ENCODE measurements at places on chromosomes 7 and 10.

DNA sequence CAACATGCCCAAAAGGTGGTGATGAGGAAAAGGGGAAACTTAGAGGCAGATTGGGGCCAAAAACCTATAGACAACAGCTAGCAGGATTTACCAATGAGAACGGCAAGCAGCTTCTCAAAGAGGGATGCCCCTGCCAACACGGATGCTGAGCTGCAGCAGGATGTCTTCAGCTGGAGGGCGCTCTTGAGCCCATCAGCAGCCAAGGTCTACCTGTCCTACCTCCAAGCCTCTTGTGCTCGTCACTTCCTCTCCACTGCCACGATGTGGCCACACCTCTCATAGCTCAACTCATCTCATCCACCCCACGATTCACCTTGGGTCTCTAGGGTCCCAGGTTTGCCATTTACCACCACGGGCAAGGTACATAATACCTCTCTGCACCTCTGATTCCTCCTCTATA lies 36.5 kb downstream of the DLG5 start:
- DNase-seq, result no peak

DNA sequence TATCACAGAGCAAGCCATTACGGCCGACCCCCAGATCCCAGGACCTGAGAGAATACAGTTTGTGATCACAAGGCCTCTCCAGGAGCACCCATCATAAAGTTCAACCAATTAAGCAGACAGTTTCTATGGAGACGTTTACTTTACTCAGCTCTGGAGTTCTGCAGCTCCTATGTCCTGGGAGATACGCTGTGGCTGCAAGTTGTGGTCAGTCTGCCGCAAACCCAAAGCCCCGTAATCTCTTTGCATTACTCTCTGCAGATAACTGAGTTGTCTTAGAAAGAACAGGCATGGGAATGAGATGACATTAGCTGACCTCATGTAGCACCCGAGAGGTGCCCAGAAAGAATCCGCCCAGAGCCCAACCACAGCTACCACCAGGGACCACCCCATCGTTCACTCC lies 305.1 kb downstream of the FGFR2 start:
- DNase-seq, result no peak

GRCh38 chr10:794382-794956 lies 105.0 kb upstream of the DIP2C start:
- DNase-seq, result no peak

DNA sequence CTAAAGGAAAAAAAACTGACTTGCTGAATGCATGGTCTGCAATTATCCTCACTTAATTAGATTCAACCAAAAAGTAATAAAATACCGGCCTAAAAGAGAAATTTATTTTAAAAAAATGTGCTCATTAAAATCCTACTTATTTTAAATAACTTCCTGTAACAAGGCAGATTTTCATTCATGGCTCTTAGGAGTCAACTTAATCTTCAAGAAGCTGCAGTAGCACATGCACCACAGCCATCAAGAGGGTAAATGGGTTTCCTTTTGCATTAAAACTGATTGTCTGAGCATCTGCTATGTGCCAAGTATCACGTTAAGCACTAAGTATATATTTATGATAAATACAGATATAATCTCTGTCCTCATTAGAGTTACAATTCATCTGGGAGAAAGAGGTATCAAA lies 69.9 kb downstream of the SNX13 start:
- no peak for DNase-seq

DNA sequence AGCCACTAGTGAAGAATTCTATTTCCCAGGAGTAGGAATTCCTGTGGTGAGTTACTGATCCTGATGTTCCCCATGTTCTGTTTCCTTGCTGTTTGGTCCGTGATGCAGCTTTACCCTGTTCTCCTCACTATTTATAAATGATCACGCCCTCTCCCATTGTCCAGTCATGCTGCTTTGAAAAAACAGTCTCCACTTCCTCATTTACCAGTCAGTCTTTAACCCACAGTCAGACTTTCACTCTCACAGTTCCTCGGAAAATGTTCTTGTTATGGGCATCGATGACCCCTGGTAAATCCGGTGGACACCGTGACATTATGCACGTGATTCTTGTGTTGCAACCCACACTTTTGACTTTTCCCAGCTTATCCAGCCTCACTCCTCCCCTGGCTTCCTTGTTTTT lies 14.4 kb downstream of the SCIN start:
- no peak for DNase-seq

DNA sequence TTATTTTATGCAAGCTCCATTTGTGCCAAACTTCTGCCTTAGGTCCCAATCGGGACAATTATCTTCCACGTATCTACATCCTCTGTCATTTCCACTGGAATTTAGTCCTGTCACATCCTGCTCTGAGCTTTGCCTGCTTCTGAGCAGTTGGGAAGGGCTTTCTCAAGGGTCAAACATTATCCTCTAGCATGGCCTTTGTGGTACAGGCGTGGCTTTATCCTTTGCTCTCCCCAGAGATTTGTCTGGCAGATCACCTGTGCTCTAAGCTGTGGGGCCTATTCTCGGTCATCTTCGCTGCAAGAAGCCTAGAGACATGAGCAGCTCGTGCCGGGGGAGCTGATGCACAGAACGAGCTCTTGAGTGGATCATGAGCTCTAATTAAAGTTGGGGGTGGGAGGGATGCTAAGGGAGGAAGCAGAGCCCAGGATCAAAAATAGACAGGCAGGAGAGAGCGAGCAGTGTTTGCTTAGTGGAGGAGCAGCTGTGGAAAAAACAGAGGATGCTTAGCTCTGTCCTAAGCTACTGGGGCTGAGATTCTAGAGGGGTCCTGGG lies 19.8 kb upstream of the TMEM273 start:
- DNase-seq, result no peak

- DNase-seq, result no peak
Observed at GRCh38 chr10:130350996-130351395, 214.8 kb downstream of the GLRX3 start.

DNA sequence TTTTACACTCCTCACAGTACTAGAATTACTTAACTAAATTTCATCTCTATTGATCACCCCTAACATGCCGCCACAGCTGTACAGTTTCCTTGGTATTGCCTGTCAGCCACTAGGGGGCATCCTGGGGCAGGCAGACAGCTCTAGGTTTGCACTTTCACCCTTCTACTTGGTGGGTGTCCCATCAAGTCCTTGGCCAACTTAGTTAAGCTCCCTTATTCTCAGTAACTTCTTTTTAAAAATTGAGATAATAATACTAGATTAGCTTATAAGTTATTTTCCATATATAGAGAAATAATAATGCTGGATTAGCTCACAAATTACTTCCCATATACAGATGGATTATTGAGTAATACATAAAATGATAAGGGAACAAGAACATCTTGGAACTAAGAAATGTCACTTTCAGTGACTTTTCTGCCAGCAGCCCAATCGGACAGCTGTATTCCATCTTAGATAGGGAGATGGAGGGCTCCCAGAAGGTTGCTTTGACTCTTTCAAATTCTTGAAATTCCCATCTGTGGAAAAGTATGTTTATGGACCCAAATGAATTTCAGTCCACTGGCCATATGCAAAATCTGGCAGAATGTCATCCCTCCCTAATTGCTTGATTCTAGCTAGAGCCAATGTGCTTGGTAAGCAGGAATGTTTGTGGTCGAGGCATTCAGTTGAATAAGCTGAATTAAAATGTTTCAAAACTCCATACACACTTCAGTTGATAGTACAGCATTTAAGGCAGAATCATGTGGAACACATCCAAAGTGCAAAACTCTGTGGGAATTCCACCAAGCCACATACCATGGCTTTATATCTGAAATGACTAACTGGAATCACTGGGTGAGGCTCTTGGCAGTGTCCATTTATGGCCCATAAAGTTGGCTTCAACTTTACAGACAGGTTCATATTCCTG lies 309.7 kb downstream of the CSTF2T start:
- no peak for DNase-seq

- no peak for DNase-seq
Observed at GRCh38 chr10:119289227-119289920, 82.0 kb downstream of the GRK5 start.

DNA sequence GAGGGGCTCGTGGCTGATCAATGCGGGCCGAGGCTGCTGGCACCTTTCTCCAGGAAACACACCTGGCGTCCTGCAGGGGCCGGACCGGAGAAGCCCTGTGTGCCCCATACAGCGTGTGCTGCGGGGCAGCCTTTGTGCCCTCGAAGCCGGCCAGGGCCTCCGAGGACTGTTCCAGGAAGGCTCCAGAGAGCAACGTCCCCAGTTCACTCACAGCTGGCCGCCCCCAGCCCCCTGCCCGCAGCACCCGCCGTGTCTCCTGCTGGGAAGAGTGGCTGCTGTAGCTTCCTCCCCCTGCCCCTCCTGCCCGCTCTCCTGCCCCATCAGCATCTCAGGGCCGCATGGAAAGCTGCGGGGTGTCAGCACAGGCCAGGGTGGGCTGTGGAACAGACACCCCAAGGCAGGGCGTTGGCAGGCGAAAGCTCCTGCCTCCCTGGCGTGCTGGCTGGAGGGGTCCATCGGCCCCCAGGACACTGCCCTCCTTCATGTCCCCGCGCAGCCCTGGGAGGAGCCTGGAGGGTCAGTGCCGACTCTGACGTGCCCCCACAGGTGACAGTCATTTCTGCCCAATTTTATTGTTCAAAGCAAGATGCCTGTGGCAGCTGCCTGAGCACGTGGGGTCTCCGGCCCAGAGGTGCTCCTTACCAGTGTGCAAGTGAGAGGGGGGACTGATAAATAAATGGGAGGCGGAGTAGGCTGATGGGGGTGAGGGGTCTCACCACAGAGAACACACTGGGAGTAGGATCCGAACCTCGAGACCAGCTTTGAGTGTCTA lies 95.8 kb upstream of the DIP2C start:
- DNase-seq, result no peak

DNA sequence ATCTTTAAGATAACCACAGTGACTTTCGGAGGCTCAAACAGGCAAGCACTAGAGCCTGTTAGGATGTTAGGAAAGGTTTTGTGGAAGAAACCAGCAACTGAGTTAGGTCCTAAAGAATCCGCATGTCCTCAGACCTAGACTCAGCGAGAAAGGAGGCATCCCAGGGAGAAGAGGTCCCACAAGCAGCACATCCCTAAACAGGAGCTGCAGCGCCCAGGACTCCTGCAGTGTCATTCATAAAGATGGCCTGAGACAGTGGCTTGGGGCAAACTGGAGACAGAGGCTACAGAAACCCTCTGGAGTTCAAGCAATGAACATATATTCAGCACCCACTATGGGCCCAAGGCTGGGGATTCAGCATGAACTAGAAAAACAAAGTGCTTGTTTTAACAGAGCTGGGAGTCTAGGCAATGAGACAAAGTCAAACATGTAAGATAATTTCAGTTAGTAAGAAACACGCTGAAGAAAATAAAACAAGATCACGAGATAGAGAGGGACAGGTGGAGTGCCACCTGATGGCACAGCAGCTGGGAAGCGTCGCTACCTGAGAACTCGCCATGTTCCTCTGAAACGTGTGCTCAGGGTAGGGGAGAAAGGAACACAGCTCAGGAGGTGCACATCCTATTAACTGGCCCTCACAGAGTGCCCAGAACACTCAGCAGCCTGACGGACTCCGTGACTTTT lies 48.1 kb downstream of the PARD3 start:
- DNase-seq, result no peak

- no peak for DNase-seq
Observed at GRCh38 chr10:129417870-129418269, 49.2 kb upstream of the MGMT start.

DNA sequence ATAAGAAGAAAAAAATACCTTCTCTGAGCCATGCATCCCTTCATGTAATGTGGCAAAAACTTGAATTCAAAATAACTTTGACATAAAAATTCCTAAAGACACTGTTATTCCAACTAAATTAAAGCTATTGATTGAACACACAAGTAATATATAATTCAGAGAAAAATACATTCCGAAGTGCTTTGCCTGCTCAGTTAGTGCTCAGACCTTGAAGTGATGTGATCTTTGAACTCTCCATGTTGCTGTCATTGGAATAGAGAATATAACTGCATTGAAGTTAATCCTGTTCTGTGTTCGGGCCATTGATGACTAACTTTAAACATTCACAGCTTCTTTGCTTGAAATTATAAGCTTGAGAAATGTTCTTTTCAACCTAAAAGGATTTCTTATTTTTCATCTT lies 114.0 kb upstream of the IFRD1 start:
- no peak for DNase-seq

GRCh38 chr7:22872096-22872807 lies 49.6 kb upstream of the TOMM7 start:
- no peak for DNase-seq

DNA sequence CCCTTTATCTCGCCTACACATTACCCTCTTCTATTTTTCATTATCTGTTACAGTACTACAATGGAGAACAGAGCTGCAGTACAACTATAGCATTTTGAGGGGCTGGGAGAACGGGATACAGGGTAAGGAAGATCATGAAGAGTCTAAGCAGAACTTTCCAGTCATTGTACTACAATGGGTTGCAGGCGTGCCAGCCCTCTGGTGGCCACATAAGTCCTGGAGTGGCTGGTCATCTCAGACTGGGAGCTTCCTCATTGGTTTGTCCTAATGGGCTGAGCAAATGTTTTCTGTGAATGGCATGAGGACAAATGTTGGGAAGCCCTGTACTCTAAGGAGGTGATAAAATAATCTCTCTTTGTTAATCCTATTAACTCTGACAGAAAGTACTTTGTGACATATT lies 33.0 kb downstream of the TMEM106B start:
- DNase-seq, result no peak

DNA sequence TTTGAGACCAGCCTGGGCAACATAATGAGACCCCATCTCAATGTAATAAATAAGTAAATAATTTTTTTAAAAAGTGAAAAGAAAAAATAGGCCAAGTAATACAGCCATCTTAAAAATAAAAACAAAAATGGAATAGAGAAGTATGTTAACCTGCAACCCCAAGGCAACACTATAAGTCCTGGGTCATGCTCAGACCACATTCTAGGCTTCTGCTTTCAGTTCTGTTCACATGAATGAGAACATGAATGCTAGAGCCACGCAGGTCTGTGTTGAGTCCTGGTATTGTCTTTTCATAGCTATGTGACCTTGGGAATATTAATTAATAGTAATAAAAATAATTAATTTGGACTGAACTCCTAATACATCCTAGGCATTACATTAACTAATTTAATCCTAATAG lies 284.0 kb downstream of the AUTS2 start:
- no peak for DNase-seq

- no peak for DNase-seq
Observed at GRCh38 chr7:43703573-43703972, 25.8 kb downstream of the COA1 start.

GRCh38 chr10:58741673-58742072 lies 229.0 kb downstream of the BICC1 start:
- DNase-seq, result no peak

DNA sequence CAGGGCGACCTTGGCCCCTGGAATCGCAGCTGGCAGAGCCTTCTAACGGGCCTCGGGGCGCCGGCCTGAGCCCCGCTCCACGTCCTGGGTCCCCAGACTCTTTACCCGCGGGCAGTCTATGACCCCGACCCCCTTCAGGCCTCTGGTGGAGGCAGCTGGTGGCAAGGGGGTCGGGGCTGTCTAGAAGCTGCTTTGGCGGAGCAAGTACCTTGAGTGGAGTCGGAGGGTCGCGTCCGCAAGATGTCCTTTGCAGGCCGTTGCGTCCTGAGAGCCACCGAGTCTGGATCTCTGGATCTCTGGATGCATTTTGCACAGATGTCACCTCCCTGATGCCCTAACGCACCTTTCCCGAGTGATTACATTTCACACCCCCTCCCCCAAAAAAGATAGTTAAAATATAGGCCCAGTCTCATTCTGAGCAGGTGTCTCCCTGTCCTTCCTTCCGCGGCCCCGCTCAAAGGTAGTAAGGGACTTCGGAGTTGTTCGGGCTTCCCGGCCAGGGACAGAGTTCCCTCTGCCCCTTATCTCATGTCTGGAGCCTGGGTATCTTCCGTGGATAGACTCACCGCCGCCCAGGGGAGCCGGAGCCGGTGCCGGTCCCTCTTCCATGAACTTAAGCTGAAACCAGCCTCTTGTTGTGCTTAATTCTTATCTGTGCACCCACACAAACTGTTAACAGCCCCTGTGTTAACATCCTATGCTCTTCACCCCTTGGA lies 457 bp downstream of the ACADSB start:
- DNase-seq, result no peak
